Small intestine (tissue), 16 donors: ENCODE measurements at places on chromosomes 11 and 22. TPM values are rescaled to one million over a fixed set of nuclear protein-coding genes. Genes with fewer than 3 reads are reported as not detected.

SPDYC gene
- not detected for polyA plus RNA-seq

- DNase-seq, result peak; percentile 27
These were observed 719 bp downstream of the TALDO1 start for GRCh38 chr11:748007-748359.

DNA sequence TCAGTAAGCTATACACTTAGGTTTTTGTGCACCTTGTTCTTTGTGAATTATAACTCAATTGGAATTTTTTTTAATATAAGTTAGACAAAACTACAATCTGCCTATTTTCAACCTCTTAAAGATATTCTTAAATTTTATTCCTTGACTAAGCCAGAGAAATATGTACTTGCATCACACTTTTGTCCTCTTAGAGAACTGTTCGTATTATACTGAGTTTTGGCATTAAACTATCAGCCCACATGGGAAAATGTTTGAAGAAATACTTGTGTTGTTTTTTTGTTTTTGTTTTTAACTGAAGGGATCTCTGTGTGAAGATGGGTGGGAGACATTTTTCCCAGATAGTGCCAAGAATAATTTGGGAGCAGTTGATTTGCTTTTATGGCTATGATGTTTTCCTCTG, 25.3 kb downstream of the CEP295 start:
- no peak for DNase-seq

SYTL2 gene
- polyA plus RNA-seq, result 14.3 TPM

DNA sequence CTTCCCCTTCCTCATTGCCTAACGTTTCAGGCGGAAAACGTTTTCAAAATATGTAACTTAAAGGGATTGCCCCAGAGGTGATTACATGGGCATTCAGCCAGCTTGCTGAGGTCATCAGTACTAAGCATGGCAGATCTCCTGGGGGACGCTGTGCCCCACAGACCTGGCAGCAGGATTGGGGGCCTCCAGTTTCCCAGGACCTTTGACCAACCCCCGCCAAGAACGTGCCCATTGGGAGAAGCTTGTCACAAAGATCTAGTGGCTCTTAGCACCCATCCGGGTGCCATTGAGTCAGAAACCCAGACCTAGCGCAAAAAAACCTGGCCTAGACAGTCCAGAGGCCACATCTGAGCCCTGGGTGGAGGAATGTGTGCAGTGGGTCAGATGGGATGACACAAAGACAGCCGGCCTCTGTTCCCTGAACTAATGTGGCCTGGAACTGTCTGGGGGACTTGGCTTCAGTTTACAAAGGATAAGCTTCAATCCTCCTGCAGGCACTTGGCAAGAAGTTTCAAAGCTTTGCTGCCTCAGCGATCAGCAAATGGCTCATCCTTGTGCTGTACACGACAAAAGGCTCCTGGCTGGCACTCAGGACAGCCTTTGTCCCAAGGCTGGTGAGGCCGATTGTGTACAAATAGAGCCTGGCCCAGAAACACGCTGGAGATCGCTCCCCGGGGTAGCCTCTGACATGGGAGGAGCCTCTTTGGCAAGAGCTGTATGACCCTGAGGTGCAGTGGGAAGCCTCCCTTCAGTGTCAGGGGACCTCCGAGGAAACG, 9.5 kb downstream of the C1QTNF6 start:
- peak; percentile 82 for DNase-seq

DNA sequence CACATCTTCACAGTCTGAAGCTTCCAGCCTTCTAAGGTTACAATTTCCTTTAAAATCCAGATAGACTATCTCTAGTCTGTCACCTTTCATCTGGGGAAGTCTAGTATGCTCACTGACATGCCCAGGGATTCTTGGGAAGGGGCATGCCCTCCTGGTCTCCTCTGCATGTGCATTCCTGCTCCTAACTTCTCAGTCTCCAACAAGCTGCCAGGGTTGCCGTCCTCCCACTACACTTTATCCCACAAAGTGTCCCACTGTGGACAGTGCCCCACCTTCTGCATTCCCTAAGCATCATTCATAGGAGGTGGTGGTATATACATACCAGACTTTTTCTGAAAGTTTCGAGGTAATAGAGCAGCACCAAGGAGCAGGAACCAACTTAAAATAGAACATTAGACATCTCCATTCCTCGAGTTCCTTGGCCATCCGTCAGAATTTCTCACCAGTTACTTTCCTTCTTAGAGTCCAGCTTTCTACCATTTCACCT, 28.7 kb downstream of the EIF3F start:
- DNase-seq, result no peak

LYVE1 gene
- polyA plus RNA-seq, result 5.7 TPM

SCUBE1 gene
- polyA plus RNA-seq, result 0.54 TPM

DNA sequence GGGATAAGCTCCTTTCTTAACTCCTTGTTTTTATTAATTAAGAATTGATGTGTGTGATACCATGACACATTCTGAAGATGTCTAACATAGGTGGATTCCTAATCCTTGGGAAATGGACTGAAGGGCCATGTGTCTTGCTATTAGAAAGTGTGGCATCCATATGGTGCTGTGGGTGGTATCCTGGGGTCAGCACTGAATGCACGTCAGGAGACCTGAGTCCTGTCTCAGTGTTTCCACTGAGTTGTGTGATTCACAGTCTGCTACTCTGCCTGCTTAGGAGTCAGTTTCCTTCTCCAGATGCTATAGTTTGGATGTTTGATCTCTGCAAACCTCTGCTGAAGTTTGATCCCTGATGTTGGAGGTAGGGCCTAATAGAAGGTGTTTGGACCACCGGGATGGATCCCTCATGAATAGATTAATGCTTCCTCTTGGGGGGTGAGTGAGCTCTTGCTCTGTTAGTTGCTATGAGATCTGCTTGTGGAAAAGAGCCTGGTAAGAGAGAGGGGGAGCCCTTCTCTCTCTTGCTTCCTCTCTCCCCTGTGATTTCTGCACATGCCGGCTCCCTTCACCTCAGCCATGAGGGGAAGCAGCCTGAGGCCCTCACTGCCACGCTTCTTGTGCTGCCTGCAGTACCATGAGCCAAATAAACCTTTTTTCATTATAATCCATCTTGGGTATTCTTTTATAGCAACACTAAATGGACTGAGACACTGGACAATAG, 666.5 kb downstream of the NTM start:
- no peak for DNase-seq

- DNase-seq, result no peak
These were observed 1526.5 kb downstream of the LRRC4C start for GRCh38 chr11:39932966-39933365.

BLID gene
- polyA plus RNA-seq, result not detected

GRCh38 chr11:131204765-131205380, 165.5 kb upstream of the NTM start:
- no peak for DNase-seq

GRCh38 chr11:117585631-117586030, 211.4 kb downstream of the DSCAML1 start:
- no peak for DNase-seq

C22orf23 gene
- 0.24 TPM for polyA plus RNA-seq

DNA sequence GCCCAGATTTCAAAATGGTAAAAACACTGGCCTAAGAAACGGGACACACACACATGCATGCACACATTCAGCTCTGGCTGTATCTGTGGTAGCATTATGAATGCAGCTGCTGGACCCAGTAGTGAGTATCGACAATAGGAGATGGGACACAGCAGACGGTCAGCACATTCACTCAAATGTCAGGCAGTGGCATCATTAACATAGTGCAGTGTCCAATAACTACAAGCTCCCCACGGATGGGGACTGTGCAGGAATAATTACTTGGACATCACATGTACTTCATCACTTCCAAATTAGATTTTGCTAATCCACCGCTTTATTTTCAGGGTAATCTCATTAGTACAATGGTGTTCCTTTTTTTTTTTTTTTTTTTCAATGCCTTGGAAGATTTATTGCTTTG, 109.5 kb downstream of the FANCF start:
- DNase-seq, result no peak
